Globus pallidus (tissue), 1 donor: ENCODE measurements at places on chromosomes 1 and 21.

DNA sequence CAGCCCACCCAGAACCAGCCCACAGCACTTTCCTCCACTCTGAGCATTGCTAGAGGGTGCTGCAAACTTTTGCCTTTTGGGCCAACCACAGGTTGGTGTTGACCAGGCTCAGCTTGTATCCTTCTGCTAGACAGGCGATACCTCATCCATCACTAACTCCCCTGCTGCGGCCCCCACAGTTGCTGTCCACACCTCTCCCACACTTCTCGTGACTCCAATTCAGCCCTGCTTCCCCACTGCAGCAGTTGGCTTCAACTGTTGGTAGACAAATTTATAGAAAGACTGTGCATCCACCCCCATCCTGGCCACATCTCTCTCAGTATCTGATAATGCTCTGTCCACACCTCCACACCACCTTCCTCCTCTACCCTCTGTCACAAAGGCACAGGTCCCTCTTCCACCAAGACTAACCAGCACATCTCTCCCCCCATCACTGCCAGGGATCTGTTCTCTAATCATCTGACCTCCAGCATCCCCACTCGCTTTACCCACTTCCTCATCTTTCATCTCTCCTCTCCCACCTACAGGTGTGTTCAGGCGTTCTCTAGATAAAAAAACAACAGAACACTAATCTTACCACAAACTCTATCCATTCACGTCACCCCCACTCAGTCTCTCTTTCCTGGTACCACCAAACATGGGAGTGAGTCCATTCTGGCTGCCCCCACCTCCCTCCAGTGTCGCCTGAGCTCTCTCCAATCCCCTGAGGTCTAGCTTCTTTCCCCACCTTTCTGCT lies 15.8 kb upstream of the SLC25A44 start:
- DNase-seq = no peak

DNA sequence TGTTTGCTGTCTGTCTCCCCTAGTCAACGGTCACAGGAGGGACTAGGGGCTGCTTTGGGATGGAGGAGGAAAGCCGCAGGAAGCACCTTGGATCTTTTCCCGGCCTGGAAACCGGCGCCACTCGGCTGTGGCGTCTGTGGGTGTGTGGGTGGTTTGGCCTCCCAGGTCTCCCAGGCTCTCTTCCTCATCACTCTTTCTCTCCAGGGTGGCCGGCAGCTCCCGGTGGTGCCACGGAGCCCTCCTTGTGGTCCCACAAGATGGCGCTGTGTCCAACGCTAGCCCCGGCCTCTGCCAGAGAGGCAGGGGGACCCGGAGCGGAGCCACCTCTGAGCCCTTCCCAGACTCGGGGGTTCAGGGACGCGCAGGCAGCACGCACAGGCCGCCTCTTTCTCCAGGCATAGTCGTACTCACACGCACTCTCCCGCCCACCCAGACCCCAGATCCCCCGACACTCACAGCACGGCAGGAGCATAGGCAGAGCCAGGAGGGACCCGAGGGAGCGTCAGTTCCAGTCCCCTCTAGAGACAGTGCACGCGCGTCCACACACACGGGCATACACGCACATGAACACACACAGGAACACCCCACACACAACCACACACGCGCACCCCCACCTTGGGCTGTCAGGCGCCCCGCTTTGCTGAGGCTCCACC lies 31.2 kb downstream of the CDCP2 start:
- DNase-seq = peak; percentile 62

- no peak for DNase-seq
Measured at GRCh38 chr1:91546876-91547275, 46.2 kb downstream of the CDC7 start.

- peak; percentile 34 for DNase-seq
Measured at GRCh38 chr1:88799491-88799890, 91.9 kb downstream of the GTF2B start.

DNA sequence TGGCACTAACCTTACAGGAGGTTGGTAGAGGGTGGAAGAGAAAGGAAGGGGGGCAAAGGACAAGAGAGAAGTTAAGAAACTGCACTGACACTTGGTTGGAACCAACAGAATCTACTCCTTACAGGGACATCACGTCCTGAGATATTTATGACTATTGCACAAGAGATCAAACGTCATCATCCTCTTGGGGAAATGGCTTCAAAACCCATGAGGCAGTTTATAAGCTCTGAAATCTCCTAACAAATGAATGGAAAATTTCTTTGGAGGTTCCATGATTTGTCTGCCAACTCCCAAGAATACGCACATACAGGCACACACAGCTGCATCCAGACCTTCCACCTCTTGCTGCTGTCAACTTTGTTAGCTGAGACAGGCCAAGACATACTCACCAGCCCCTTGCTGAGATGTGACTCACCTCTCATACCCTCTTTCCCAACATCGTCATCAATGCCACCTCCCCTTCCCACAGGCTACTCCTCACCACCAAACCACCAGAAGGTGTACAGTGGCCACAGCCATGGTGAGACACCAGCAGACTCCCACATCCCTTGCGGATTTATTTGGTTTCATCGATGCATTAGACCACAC lies 135.5 kb downstream of the SETD4 start:
- DNase-seq = no peak

GRCh38 chr1:7281821-7282220 lies 489.3 kb upstream of the VAMP3 start:
- no peak for DNase-seq
